NCI-H1694 (cell line): ENCODE measurements at places on chromosomes 4 and X.

- DNase-seq = no peak
Measured at GRCh38 chrX:130741584-130741983, 161.4 kb downstream of the ENOX2 start.

DNA sequence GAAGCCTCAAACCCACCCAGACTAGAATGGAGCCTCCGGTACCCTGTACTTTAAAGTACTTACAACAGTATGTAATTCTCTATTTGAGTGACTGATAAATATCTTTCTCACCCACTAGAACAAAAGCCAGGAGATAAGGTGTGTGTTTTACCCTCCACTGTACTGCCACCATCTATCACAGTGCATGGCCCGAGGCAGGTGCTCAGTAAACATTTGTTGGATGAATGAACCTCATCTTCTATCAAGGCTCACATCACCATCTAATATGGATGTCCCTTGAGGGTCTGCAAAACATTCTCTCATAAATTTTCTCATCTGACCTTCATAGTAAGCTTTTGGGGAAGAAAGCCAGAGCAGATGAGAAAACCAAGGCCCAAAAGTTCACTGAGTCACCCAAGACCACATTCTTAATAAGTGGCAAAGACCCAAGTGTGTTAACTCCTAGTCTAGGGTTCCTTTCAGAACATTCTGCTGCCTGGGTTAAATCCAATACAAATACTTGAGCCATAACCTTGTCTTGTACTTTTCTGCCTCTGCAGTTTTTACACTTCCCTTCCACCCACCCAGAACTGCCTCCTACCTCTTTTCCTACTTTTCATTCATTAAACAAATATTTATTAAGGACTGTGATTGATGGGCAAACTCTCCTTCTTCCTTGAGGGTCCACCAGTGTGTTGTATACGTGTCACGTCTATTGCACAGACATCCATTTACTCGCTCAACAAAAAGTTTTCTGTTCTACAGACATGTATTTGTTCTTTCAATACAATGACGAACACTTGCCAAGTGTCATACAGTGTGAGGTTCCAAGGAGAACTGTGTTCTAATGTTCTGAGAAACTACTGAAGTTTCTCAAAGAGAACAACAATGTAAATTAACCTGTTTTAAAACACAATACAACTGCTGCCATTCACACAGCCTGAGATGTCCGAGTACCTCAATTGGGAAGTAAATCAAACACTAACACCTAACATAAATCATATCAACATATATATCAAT lies 35.7 kb downstream of the APBB2 start:
- no peak for DNase-seq

DNA sequence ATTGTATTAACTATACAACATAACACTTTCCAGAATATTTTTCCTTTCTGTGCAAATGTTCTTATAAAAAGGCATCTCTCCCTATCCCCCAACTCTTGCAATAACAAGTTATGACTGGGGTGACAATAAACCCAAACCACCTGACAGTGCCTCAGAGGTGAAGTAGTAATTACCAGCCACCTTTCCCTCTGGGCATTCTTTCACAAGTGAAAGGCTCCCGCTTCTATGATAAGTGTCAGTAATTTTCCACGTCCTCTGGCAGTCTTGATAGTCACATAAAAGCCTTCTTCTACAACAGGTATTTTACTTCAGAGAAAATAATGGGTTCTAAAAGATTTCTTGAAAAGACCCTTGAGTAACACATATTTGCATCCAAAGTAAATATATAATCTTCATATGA lies 82.7 kb downstream of the MANBA start:
- no peak for DNase-seq

DNA sequence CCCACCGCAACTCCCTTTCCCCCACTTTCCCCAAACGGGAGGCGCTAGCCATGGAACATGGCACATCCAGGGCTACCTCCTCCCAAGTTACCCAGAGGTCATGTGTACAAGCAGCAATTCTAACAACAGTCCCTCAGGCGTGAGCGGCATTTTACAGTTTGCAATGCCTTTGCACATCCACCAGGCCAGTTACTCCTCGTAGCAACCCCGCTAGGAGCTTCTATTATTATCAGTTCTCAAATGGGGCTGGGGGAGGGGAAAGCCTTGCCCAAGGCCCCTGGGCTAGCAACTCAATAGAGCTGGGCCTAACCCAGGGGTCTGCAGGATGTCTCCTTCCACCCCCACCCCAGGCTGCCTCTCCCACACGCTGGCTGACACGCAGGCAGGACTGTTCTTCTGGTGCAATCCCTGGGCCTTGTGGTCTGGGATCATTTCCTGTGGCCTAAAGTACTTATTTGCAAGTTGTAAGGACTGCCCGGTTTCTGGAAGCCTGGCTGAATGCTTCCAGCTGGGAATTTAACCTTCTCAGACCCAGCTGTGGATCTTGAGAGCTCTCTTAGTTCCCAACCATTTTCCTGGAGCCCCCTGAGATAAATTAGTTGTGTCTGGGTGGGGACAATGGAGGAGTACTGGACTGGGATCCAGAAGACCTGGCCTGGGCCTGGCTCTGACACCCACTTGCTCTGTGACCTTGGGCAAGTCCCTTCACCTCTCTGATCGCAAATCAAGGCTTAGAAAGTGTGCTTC lies 27.7 kb downstream of the PJA1 start:
- DNase-seq = no peak

- no peak for DNase-seq
Measured at GRCh38 chr4:5747738-5748375, 36.9 kb downstream of the EVC start.

GRCh38 chrX:6384921-6385320 lies 150.0 kb downstream of the VCX3A start:
- DNase-seq = no peak

DNA sequence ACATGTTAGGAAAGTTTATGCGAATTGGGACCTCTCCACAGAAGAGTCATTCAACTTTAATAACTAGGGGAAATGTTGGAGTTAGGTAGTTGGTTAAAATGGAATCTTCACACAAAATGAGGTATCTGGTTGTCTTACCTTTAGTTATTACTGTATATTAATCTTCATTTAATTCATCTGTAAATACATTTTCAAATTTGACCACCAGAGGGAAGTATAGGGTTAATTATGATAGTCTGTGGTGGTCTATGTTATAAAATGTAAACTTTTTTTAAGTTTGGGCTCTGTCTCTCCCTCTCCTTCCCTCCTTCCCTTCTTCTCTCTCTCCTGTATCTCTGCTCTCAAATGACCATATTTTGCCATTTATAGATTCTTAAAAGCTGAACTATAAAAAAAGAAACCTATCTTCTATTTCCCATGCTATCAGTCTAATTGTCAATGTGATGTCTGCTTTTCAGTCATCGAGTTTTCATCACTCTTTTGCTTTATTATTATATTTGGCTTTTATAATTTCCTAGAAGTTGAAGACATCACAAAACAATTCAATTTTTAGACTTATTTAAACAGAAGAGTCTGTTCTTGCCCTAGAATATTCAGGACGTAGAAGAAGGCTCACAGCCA lies 49.8 kb downstream of the TMEM144 start:
- DNase-seq = peak; percentile 20

- DNase-seq = no peak
Measured at GRCh38 chr4:71126719-71127118, 133.3 kb downstream of the DCK start.

- no peak for DNase-seq
Measured at GRCh38 chrX:40240844-40241243, 143.1 kb upstream of the BCOR start.

GRCh38 chrX:71184803-71185495 lies 38.1 kb upstream of the GJB1 start:
- no peak for DNase-seq

DNA sequence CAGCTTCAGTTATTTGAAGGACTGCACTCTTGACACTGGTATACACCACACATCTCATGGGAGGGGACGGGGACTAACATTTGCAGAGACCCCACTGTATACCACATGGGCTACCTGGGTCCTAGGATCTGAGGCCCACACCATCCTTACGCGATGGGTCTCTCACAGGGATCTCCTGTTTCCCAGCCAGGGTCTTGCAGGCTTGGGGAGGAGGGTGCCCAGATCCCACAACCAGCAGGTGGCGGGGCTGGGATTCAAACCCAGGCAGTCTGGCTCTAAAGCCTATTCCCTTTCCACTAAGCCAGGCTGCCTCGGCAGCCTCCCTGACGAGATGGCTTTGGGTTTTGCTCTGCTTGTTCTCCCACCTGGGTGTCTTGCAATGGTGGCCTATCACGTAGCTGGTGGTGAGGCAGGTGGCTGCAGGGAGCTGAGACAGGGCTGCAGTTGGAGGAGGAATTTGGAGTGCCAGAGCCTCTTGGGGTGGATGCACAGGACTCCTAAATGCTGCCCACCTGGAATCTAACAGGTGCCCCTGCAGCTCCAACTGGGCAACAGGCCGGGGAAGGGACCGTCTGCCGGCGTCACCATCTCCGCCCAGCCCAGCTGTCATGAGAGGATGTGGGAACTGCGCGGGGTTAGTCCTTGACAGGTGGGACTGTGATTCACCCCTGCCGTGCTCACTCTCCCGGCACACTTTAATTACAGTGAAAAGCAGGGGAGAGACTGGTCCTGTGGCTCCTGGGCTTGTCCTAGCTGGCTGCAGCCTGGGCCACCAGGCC lies 110.7 kb downstream of the PSAPL1 start:
- peak; percentile 84 for DNase-seq

- no peak for DNase-seq
Measured at GRCh38 chr4:142248946-142249345, 597.2 kb downstream of the INPP4B start.

- no peak for DNase-seq
Measured at GRCh38 chr4:35461931-35462659, 782.2 kb downstream of the ARAP2 start.

DNA sequence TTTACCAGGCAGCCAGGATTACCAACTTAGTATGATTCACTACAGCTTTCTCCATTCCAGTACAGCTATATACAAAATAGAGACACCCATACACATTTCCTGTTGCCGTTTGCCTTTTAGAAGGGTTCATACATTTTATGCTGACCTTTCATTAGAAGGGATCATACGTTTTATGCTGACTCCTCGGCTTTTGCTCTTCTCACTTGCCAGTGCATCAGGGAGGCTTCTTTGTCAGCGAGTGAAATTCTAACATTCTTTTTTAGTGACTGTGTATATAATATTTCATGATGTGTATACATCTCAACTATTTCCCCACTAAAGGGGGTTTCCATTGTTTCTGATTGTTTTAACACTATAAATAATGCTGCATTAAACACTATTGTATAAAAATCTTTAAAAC lies 552.6 kb downstream of the TRIML1 start:
- DNase-seq = no peak

GRCh38 chr4:96126227-96126626 lies 286.3 kb downstream of the PDHA2 start:
- DNase-seq = no peak

DNA sequence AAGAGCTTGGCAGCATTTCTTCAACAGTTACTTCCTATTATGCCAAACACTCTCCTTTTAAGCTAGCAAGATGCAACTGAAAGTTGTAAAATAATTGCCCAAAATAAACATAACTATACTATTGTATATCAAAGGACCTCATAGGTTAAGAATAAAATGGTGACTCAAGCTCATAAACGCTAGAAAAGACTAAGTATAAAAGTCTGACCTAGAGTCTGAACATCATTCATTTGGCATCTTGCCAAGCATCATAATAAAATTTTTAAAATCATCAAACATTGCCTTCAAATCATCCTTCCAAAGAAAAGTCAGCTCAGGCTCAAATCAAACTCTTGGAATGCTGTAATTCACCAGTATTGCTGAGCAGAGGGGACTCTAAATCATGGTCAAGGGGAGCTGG lies 281.2 kb downstream of the QDPR start:
- DNase-seq = no peak

DNA sequence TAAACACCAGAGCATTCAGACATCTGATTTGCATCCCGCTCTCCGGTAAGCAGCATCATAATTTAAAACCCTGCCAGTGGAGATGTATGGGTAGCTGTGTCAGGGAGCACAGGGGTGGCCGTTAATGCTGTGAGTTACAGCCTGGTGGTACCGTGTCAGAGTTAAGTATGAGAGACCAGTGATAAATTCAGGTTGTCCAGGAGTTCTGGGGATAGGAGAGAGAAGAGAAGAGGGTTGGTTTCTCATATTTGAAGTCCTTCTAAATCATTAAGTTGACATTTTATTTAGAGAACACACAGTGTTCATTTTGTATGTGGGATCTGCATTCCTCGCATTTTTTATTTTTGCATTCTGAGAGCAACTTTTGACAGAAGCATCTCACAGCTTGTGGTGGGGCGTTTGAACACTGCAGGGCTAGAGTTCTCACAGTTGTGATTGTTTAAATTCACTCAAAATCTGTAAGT lies 157.6 kb downstream of the DCLK2 start:
- DNase-seq = no peak

GRCh38 chr4:143643399-143643798 lies 57.1 kb downstream of the FREM3 start:
- DNase-seq = no peak

GRCh38 chr4:168337550-168337940 lies 19.0 kb upstream of the DDX60 start:
- DNase-seq = no peak

DNA sequence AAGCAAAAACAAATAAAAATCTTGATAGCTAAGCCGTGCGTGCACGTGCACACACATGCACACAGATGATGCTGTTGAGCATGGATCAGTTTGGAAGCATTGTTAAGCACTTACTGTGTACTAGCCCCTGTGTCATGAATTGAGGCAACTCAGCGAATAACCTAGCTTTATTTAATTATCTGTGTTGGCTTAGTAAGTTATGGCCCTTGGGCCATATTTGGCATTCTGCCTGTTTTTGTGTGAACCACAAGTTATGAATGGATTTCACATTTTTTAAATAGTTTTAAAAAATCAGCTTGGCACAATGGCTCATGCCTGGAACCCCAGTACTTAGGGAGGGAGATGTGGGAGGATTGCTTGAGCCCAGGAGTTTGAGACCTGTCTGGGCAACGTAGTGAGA lies 113.6 kb upstream of the CBLL2 start:
- no peak for DNase-seq

- DNase-seq = no peak
Measured at GRCh38 chr4:186366326-186366725, 100.3 kb downstream of the F11 start.

DNA sequence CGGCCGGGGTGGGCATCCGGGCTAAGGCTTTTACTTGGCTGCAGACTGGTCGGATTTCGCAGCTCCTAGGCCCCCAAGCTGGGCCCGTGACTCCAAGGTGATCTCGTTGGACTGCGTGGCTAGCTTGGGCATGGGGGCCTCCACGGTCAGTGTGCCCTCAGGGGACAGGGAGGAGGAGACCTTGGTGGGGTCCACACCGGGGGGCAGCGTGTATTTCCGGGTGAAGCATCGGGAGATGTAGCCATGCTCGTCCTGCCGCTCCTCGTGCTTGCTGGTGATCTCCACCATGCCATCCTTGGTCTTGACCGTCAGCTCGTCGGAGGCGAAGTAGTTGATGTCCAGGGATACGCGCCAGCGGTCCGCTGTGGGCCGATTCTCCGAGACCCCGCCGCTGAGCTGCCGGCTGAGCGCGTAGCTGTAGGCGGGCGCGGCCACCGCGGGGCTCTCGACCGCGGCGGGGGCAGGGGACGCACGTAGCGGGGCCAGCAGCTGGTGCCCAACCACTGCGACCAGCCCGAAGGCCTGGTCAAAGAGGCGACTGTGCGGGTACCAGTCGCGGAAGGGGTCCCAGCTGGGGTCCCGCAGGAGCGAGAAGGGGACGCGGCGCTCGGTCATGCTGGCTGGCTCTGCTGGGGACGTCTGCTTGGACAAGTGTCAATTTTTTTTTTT lies 881 bp upstream of the CACNA1F start:
- no peak for DNase-seq
